ENCODE measurements at places on chromosomes 2 and 18. TPM values are rescaled to one million over a fixed set of nuclear protein-coding genes. Genes with fewer than 3 reads are reported as not detected.

GRCh38 chr2:114642166-114642770 lies 199.8 kb downstream of the DPP10 start:
- H3K4me3 ChIP-seq = no peak overlapping the region
- no peak for DNase-seq
- no peaks in the 10 kb centered on the region for H3K36me3 ChIP-seq
- no peaks in the 10 kb centered on the region for H3K4me1 ChIP-seq
- H3K27ac ChIP-seq = no peak overlapping the region

DNA sequence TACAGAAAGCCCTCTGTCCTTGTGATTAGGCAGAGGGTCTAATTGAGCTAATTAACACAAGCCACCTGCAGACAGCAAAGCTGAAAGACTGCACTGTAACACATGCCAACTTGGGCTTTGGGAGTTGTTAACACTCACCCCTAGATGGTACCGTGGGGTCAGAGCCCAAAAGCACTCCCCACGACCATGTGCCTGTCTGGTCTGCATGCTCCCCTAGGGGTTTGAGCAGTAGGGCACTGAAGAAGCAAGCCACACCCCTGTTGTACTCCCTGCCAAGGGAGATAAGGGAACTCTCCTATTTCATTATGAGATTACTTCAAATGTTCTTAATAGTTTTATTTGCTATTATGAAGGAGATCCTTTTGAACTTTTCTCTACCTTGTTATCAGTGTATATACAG lies 560.1 kb upstream of the FSHR start:
- H3K27ac ChIP-seq = no peak overlapping the region
- no peaks in the 10 kb centered on the region for H3K4me1 ChIP-seq
- no peaks in the 10 kb centered on the region for H3K27me3 ChIP-seq
- no peak overlapping the region for H3K4me3 ChIP-seq

Gene TOGARAM2
- 5.0 TPM for total RNA-seq

Gene SKOR2
- total RNA-seq = not detected

Gene IL36RN
- not detected for total RNA-seq
